Gastroesophageal sphincter (tissue), 4 donors: ENCODE measurements at places on chromosomes 1 and 21.

GRCh38 chr1:41315146-41315822 is 46.0 kb upstream of the FOXO6 start:
- no peaks in the 10 kb centered on the region for H3K36me3 ChIP-seq
- H3K4me1 ChIP-seq = peaks cover 52% of the 10 kb centered on the region
- H3K27me3 ChIP-seq = no peaks in the 10 kb centered on the region
- no peak overlapping the region for H3K4me3 ChIP-seq

DNA sequence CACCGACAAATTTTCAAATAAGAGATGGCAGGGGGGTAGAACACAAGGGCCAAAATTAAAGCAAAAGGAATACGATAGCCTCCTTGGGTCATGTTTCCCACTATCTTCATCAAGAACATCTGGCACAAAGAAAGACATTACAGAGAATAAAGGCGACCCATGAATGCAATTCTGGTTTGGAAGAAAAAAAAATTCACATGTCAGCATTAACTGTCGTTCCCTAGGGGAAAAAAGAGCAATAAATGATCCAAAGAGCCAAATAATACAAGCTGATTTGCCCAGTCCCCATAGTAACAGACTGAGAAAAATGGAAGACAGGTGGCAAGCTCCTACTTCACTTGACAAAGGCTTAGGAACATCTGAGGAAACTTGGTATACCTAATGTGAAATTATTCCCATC is 4.5 kb downstream of the STIL start:
- no peak overlapping the region for H3K4me3 ChIP-seq
- H3K4me1 ChIP-seq = peaks cover 5% of the 10 kb centered on the region
- ATAC-seq = no peak
- H3K27ac ChIP-seq = no peak overlapping the region
- H3K36me3 ChIP-seq = no peaks in the 10 kb centered on the region

- no peak overlapping the region for H3K4me3 ChIP-seq
- H3K27ac ChIP-seq = no peak overlapping the region
- peaks cover 15% of the 10 kb centered on the region for H3K4me1 ChIP-seq
- H3K27me3 ChIP-seq = peaks cover 9% of the 10 kb centered on the region
- no peaks in the 10 kb centered on the region for H3K36me3 ChIP-seq
Measured at GRCh38 chr1:18320051-18320450, 160.7 kb upstream of the KLHDC7A start.

- H3K27me3 ChIP-seq = no peaks in the 10 kb centered on the region
- no peaks in the 10 kb centered on the region for H3K4me1 ChIP-seq
- no peaks in the 10 kb centered on the region for H3K36me3 ChIP-seq
- ATAC-seq = no peak
Measured at GRCh38 chr1:44367944-44368343, 12.9 kb upstream of the ERI3 start.

DNA sequence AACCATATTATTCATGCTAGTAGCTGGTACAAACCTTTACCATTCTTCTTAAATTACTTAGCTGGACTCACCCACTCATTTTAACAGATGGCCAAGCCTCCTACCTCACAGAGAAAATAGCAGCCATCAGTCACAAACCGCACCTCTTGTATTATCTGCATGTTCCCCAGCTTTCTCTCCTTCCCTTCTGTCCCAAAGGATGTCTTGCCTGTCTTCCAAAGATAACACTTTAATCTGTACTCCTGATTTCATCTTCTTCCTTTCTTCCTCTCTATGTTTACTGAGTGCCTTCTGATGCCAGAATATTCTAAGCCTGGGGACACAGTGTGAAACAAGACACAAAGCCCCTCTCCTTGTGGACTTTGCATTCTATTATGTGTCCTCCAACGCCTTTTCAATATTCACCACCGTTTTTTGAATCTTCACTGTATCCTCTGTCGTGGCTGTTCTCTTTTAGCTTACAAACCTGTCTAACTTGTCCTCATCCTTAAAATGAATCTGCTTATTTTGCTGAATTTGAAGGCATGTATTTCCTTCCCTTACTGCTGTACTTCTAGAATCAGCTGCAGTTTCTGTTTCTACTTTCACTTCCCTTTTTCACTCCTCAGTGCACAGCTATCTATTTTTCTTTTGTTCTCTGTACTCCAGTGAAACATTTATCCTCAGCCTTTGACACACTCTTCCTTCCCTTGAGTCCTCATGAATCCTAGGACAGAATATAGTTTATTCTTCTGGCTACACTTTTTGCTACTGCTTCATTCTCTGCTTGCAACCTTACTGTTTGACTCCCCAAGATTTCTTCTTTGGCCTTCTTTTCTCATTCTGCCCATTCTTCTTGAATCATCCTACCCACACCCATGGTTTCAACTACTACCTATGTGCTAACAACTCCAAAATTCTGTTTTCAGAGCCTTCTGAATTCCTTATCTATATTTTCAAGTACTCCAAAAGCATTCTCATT is 216.9 kb upstream of the SAMSN1 start:
- no peaks in the 10 kb centered on the region for H3K4me1 ChIP-seq
- H3K27ac ChIP-seq = peak overlapping the region; percentile 39
- no peak for ATAC-seq
- no peaks in the 10 kb centered on the region for H3K36me3 ChIP-seq

DNA sequence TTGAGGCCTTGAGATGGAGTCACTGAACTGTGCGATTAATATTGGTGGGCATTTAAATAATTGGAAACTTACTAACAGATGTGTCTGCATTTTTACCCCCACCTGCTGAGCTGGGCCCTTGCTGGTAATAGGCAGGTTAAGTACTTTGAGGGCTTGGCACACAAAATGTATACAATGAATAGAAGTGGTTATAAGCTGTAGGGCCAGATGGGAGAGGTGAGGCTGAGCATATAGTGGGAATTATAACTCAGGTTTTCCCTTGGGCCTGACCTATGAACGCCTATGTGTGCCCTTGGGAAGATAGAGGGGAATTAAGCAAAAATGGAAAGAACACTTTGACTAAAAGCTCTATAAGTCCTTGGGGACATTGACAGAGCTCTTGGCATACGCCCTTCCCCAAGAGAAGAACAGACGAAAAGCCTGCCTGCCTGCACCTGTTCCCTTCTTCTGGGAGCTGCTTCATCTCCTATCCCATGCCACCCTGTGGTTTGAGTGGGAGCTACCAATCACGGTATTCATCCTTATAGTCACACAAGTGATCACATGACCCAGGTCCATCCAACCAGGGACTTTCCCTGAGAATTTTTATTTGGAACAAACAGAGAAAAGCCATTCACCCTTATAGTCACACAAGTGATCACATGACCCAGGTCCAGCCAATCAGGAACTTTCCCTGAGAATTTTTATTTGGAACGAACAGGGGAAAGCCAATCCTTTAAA is 260.7 kb upstream of the CSF3R start:
- no peak overlapping the region for H3K4me3 ChIP-seq
- H3K36me3 ChIP-seq = no peaks in the 10 kb centered on the region
- no peak overlapping the region for H3K27ac ChIP-seq
- no peaks in the 10 kb centered on the region for H3K4me1 ChIP-seq
- ATAC-seq = no peak

DNA sequence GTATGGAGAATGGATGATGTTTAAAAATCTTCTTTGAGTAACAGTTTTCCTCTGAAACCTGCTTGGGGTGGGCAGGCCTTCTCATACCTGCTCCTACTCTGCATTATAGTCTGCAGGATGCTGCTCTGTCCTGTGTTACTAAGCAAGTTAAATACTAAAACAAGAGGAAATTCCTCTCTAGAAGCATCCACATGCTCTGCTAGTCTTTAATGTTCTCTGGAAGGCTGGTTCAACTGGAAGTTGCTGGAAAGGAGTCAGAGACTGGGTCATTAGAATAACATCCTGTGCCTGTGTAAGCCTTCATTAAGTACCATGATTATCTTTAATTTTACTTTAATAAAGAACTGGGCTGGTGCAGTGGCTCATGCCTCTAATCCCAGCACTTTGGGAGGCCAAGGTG is 5.8 kb downstream of the SELP start:
- no peaks in the 10 kb centered on the region for H3K27me3 ChIP-seq
- H3K4me3 ChIP-seq = no peak overlapping the region
- H3K27ac ChIP-seq = no peak overlapping the region
- no peaks in the 10 kb centered on the region for H3K4me1 ChIP-seq
- H3K36me3 ChIP-seq = no peaks in the 10 kb centered on the region

DNA sequence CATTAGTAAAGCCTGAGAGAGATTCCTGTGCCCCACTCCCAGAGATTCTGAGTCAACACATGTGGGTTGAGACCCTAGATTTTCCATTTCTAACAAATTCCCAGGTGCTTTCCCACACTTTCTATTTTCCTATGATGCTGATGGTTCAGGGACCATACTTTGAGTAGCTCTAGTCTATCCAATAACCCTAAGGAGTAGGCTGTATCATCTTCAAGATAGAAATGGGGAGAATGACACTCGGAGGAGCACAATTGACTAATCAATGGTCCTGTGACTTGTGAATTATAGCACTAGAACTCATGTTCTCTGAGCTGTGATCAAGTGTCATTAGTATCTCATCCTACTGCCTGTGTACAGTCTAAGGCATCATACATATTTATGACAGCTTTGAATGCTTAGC is 232.9 kb upstream of the B3GALT2 start:
- no peak overlapping the region for H3K27ac ChIP-seq
- H3K36me3 ChIP-seq = no peaks in the 10 kb centered on the region
- ATAC-seq = no peak

DNA sequence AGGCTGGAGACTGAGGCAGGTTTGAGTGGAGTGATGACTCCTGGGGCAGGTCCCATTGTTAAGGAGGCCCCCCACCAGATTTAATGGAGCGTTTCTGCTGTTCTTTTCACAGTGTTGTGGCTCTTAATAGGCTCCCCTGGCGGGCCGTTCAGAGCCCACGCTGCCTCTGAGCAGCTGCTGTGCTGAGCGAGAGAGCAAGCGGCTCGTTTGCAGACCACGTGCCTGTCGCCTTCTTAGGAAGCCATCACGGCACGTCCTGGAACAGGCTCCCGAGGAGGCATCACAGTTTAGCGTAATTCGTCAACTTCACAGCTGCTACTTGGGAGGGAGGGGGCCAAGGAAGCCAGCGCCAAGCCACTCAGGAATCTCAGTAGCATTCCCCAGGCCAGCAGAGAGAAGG is 70.5 kb upstream of the CTTNBP2NL start:
- ATAC-seq = peak; percentile 69
- H3K27me3 ChIP-seq = no peaks in the 10 kb centered on the region
- peaks cover 3% of the 10 kb centered on the region for H3K4me1 ChIP-seq
- H3K27ac ChIP-seq = no peak overlapping the region
- H3K4me3 ChIP-seq = no peak overlapping the region

- no peaks in the 10 kb centered on the region for H3K4me1 ChIP-seq
- ATAC-seq = no peak
- H3K36me3 ChIP-seq = no peaks in the 10 kb centered on the region
- no peak overlapping the region for H3K27ac ChIP-seq
- peaks cover 46% of the 10 kb centered on the region for H3K27me3 ChIP-seq
Measured at GRCh38 chr1:20405893-20406604, 80.0 kb downstream of the CAMK2N1 start.

DNA sequence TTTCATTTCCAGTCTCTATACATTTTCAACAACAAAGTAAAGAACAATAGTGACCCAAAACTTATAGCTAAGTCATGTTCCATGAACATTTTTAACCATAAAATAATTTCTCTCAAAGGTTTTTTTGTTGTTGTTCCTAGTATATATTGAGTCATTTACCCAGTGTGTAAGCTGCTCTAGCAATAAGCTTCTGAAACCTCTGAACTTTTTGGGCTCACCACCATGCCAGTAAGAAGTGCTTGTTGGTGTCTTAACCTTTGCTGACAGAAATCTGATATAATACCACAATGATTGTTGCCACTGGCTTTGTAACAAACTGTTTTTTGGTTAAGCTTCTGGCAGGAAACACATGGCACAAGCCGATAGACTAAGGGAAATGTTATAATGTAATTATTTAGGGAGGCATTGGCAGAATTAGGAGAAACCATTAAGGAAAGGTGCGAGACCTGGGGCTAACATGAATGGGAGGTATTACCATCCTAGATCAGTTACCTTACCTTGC is 52.6 kb upstream of the UBE2U start:
- no peaks in the 10 kb centered on the region for H3K4me1 ChIP-seq
- no peak overlapping the region for H3K4me3 ChIP-seq
- peaks cover 6% of the 10 kb centered on the region for H3K36me3 ChIP-seq

GRCh38 chr1:214550857-214551435 is 456 bp downstream of the PTPN14 start:
- H3K4me1 ChIP-seq = no peaks in the 10 kb centered on the region
- H3K27me3 ChIP-seq = no peaks in the 10 kb centered on the region
- peak overlapping the region; percentile 97 for H3K27ac ChIP-seq
- ATAC-seq = peak; percentile 16

GRCh38 chr1:170067253-170067819 is 7.2 kb downstream of the KIFAP3 start:
- no peaks in the 10 kb centered on the region for H3K36me3 ChIP-seq
- H3K4me3 ChIP-seq = no peak overlapping the region
- ATAC-seq = no peak
- H3K27me3 ChIP-seq = no peaks in the 10 kb centered on the region
- no peaks in the 10 kb centered on the region for H3K4me1 ChIP-seq

DNA sequence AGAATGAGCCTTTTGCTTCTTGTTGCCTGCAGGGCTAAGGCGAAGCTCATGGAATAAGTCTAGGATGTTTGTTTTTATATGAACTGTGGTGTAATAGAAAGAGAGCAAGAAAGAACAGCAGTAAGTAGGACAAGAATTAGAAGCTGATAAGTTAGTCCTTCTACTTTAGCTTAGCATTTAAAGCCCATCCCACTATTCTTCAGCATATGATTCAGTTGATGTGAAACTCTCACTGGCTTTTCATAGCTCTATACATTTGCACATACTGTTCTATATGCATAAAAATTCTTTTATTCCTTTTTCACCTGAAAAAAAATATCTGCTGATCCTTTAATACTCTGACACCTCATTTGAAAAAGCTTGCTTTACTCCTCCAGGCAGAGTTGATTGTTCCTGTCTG is 712.0 kb downstream of the USP25 start:
- H3K4me3 ChIP-seq = no peak overlapping the region
- H3K36me3 ChIP-seq = no peaks in the 10 kb centered on the region
- ATAC-seq = no peak
- no peak overlapping the region for H3K27ac ChIP-seq
- H3K4me1 ChIP-seq = no peaks in the 10 kb centered on the region

- H3K27ac ChIP-seq = no peak overlapping the region
- no peak overlapping the region for H3K4me3 ChIP-seq
- H3K27me3 ChIP-seq = no peaks in the 10 kb centered on the region
- H3K4me1 ChIP-seq = no peaks in the 10 kb centered on the region
Measured at GRCh38 chr1:95916616-95917015, 682.6 kb downstream of the RWDD3 start.
